NCI-H2171 (cell line): ENCODE measurements at places on chromosomes 7 and 10.

DNA sequence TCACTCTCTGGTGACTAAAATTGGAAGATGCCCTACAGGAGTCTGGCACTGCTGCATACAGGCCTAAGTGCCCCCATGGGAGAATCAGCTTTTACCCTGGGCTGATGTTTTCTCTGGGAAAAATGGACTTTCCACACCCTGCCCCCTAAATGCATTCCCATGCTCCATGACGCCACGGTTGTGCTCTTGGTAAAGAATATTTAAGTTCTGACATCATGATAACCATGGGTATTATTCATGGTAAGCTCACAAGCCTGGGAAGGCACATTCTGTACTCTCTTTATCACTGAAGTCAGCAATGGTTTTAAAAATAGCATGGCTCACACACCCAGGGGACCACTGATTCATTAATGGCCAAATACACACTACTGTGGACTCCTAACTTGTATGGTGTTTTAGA, 43.4 kb downstream of the HIPK2 start:
- DNase-seq: no peak

GRCh38 chr7:130909161-130909836, 175.3 kb upstream of the KLF14 start:
- DNase-seq: no peak

DNA sequence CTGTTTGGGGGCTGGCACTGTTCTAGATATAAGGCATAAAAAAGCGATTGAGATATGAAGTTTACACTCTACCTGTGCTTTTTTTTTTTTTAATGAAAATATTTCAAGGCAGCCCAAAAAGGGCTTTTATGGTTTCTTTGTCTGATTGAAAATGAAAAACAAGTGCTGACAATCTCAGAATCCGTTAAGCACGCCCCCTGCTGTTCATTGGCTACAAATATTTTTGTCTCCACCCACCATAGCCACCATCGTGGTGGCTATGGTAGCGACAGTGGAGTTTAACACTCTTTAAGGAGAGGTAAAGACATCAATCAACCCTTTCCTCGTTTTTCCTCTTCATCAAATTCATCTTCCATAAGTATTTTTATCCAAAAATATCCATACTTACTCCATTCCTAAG, 94.2 kb downstream of the CD36 start:
- DNase-seq: no peak

DNA sequence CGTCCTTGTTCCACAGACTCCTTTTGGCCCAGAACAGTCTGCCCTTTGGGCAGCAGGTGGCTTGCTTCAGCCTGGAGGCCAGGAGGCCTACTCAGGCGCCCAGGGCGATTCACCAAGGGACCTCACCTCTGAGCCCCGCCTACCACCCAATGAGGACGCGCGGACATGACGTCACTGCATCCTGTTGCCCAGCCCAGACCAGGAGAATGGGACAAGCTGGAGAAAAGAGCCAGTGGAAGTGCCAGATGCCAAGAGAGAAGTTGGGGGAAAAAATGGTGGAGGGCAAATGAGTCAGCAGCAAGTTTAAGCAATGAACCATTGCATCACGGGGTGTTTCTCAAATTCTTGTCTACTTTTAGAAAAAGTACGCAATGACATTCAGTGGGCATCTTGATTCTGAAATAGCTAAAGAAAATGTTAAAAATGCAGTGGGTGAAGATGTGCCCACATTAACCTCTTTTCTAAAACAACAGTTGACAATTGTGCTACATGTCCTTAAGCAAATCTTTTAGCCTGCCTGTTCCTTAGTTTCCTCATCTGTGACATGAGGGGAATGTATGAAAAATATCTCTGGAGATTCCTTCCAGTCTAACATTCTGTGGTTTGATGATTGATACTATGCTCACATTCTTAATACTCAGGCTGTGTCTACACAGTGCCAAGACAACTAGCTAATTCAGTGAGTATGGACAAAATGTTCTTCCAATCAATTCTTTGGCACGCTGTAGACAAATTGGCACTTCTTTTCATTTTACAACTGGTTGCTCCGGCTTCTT, 23.9 kb upstream of the LEP start:
- no peak for DNase-seq

- no peak for DNase-seq
These were observed 858.7 kb downstream of the REEP3 start for GRCh38 chr10:64379898-64380297.

DNA sequence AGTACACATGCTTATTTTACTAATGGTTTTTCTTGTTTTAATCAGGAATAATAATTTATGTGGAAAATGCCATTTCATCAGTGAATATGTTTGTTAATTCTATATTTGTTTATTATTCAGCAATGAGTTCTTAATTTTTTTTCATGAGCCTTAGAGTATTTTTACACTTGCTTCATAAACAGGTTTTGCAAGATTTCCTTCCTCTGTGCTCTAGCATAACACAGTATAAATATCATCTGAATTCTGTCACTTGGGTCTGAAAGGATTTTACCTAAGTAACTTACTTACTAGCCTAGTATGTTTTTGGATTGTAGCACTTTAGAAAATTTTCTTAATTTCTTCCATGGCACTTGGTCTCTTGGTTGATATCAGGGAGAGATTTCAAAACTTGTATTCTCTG, 45.8 kb downstream of the GLCCI1 start:
- no peak for DNase-seq

DNA sequence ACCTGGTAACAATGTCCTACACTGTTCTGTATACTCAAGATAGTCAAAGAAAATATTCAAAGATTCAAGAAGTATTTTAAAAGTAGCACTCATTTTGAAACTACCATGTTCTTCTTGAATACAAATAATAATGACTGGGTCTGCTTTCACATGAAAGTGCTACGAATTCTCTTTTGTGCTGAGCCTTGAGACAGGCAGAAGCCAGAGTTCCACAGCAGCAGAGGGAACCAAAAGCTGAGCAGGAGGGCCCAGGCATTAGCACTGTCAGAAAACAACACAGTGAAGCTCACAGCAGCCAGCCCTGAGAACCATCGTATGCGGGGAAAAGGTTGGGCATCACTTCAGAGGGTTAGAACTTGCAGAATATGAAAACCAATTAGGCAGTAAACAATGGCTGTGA, 38.9 kb downstream of the ANKMY2 start:
- no peak for DNase-seq

- no peak for DNase-seq
These were observed 237.3 kb downstream of the DGKI start for GRCh38 chr7:137609500-137609899.

- DNase-seq: no peak
These were observed 196.8 kb downstream of the RNLS start for GRCh38 chr10:88386204-88386788.

GRCh38 chr7:107917763-107918651, 27.0 kb downstream of the DLD start:
- no peak for DNase-seq

- no peak for DNase-seq
These were observed 7.1 kb downstream of the CCSER2 start for GRCh38 chr10:84335516-84335915.

DNA sequence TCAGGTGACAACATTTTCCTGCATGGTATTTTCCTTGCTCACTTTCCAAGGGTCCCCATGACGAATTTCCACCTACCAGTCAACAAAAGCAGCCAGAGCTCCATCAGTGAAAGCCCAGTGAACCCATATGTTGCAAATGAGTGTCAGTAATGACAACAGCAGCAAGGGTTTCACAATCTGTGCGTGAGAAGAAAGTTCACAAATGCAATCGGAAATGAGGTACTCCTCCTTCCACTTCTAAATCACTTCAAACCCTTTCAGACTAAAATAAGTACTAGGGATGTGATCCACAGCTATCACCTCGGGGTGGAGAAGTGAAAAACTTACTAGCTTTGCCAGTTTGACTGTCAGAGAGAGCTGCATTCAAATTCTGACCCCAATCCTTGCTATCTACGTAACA, 55.6 kb upstream of the BET1 start:
- DNase-seq: no peak

- no peak for DNase-seq
These were observed 105.0 kb upstream of the HDAC9 start for GRCh38 chr7:18390535-18390907.

DNA sequence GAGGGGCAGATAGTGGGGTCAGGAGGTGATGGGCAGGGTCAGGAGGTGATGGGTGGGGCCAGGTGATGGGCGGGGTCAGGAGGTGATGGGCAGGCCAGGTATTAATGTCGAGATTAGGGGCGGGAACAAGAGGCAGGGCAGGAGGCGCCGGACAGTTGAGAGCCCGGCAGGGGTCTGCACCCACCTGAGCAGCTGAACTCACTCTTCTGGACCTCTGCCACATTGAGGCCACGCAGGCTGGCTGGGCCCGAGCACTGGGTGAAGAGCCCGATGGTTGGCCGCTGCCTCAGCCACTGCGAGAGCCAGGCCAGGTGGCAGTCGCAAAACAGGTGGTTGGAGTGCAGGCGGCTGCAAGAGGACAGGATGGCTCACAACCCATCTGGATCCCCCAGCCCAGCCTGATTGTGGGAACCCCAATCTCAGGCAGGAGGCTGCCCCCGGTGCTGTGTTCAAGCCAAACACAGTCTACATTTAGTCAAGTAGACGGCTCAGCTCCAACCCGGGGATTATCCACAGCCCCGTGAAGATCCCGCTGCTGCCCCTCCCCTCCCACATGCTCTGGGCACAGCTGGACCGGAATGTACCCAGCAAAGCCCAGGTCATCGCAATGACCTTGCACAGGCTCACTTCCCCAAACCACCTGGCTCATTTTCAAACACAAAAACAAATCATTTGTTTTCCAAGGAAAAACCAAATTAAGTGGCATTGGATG, 122.3 kb downstream of the SLIT1 start:
- no peak for DNase-seq

DNA sequence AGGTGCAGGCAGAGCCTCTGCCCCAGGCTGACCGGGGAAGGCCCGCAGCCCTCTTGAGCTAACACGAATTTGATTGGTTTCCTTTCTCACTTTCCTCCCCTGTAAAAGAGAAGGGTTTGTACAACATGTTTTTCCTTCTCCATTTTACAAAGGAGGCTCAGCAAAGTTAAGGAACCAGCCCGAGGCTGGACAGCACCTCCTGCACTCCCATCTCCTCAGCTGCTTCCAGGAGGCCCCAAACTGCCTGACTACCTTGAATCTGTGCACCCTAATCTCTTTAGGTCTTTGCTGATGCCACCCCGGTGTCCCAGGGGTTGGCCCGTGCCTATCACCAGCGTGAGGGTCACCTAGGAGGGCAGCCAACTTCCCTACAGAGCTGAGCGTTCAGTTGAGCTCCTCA, 4.2 kb downstream of the ALKBH4 start:
- DNase-seq: no peak

DNA sequence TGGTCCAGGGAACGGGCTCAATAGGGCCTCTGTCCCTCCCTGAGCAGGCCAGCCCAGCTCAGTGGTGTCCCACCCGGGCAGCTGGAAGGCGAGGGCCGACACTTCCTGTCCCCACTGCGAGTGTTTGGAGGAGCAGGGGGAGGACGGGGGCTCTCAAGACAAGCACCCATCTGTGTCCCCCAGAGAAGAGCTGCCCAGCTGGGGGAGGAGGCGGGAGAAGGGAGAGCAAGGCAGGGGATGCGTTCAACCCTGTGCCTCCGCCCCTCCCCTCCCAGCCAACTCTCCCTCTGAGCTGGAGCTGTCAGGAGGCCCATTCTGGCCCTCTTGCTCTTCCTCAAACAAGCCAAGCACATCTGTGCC, 35.7 kb downstream of the ZCCHC24 start:
- no peak for DNase-seq

DNA sequence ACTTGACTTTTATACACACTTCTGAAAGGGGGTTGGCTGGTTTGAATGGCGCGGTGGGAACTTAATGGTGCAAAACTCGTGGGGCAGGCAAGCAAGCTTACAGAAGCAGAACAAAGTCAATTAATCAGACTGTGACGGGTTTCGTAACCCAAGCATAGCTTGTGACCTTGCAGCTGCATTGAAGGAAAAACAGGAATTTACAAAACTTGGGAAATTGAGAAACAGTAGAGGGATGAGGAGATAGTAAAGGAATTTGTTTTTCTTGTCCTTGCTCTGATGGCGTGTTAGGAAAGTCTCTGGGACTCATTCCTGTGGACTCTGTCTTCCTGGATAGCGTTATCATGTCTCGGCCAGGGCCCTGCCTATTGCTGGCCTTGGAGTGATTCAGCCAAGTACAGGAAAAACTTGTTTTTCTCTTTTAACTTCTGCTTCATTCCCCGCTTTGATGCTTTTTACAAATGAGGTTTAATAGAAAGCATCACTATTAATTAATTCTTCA, 220.0 kb upstream of the KCND2 start:
- no peak for DNase-seq

- peak; percentile 30 for DNase-seq
These were observed 30.8 kb downstream of the CHCHD3 start for GRCh38 chr7:133051066-133051465.
